ENCODE measurements at places on chromosomes 3 and 15.

GRCh38 chr3:32411442-32411841 lies 19.8 kb downstream of the CMTM7 start:
- DNase-seq: no peak

DNA sequence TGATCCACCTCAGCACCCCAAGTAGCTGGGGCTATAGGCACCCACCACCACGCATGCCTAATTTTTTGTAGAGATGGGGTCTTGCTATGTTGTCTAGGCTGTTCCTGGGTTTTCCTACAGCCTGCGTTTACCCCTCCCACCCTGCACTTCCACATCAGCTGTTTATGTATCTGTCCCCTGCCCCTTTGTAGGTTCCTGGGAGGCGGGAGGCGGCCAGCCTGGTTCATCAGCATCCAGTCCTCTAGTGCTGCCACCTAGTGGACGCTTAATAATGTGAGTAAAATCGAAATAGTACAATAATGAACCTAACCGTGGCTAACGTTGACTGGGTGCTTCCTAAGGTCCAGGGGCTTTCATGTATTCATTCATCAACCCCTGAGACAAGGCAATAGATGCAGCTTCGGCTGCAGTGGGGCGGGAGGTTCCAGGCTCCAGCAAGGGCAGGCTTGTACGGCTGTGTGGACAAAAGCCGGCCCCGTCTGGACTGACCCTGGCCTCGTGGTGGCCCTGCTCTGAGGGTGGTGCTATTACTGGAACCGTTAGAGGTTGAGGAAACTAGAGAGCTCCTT lies 1.2 kb upstream of the LCTL start:
- DNase-seq: no peak

DNA sequence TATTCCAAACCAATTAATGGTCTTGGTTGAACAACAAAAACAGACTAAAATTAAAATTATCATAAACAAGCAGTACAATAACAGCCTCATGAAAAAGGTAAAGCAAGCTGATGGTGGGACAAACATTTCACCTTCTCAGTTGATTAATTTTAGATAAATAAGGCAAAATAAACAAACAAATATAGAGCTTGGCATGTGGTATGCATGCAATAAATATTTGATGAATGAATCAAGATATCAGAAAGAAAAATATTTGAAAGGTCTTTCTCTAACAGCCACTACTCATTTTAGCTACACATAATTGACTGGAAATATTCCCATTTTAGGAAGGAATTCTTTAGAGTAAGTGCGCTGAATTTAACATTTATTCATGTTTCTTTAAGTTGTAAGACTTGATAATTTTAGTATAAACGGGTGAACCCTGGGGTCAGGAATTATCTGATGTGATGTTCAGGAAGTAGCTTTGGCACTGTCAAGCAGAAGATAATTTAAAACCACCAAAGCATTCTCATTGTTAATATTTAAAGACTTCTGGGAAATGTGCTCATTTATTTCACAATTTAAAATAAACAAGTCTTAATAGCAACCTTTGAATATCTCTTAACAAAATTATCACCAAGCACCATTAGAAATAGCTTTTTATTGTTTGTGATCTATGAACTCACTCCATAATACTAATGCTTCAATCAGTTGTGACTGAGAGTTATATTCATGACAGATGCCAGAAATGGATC lies 372.3 kb upstream of the TGFBR2 start:
- no peak for DNase-seq

DNA sequence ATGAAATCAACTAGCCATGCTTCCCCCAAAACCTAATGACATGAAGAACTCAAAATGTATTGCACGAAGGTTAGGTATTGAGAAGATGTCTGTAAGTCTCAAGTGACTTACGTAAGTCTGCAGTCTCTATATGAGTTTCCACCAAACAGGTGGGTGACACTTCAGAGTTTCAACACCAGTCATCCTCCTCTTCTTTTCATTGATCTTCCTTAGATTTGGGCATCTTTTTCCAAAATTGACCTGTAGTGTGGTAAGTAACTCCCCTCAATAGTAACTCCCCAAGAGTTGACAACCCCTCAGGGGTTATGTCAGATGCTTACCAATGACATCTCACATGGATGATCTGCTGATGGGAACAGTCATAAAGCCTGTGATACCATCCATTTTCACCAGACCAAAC lies 46.1 kb downstream of the GPR176 start:
- no peak for DNase-seq

DNA sequence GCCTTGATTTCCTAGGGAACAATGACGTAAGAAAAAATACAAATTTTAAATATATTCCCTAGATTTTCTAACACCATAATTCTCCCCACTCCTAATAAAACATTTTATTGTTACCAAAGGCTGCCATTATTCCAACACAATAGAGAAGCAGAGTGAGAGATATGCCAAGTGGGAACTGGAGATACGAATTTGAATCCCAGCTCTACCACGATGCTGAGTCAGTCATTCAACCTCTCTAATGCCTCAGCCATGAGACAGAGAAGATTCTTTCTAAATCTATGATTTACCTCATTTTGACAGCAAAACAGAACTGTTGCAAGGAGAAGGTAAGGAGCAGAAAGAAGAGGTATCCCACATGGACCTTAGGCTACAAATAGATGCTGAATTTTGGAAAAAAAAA lies 112.5 kb downstream of the IGF2BP2 start:
- DNase-seq: no peak

GRCh38 chr3:31713816-31714215 lies 181.1 kb downstream of the STT3B start:
- DNase-seq: no peak

DNA sequence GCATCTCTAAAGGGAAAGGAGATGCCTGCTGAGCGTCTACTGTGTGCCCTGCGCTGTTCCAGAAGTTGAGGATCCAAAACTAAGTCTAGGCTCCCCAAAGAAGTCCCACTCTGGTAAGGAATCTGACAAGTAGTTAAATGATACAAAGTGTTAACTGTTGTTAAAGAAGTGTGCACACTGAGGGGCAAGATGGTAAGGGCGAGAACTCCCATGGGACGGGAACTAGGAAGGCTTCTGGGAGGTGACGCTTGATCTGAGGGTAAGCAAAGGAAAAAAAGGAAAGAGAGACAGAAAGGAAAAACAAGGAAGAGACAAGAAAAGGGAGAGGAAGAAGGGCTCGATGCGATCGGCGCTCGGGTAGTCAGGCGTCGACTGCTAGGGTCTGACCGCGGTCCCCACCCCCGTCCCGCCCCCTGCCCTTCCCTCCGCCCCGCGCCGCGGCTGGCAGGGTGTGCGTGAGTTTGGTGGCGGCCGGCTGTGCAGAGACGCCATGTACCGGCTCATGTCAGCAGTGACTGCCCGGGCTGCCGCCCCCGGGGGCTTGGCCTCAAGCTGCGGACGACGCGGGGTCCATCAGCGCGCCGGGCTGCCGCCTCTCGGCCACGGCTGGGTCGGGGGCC lies at the start of gene LACTB:
Gene LACTB (plus strand): TSS at position 480 of the 620 bp plus-strand sequence. CDS start 11 bp downstream, at position 491.
- DNase-seq: peak; percentile 22

- DNase-seq: no peak
Observed at GRCh38 chr15:63069616-63070090, 27.1 kb downstream of the TPM1 start.

Data from cortex of kidney (tissue), 1 donor.